ENCODE measurements at places on chromosomes 5 and 9.

DNA sequence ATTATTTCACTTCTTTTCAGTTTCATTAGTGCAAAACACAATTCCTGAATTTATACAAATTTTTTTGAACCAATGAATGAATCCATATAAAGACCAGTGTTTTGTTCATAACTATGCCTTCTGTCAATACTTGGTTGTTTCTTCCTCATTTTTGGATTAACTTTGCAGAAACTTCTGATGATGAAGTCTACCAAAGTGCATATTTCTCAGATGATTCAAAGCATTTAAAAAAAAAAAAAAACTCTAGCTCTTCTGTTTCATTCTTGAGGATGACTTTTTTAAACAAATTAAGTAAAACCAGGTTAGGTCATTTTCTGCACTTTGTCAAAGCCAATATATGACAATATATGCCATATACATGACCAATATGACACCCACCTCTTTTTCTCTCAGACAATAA lies 92.6 kb downstream of the CHSY3 start:
- no peak for DNase-seq

GRCh38 chr9:78539904-78540303 lies 243.0 kb downstream of the PSAT1 start:
- no peak for DNase-seq

DNA sequence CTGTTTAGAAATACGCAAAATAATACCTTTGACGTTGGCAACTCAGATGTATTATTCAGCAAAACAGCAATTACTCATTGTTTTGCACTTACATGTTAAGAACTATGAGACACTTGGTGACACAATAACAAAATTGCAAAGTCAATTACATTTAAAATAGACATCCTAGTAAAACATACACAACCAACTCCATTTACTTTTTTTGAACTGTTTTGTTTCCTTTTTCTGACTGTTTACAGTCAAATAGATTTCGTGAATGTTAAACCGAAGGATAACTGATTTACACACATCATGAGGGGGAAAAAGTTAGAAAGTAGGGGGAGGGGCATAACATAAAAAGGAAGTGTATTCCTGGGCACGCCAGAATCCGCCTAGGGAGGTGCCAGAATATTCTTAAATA lies 220.1 kb downstream of the MEF2C start:
- DNase-seq, result no peak

- no peak for DNase-seq
Observed at GRCh38 chr9:12670006-12670405, 23.2 kb upstream of the TYRP1 start.

DNA sequence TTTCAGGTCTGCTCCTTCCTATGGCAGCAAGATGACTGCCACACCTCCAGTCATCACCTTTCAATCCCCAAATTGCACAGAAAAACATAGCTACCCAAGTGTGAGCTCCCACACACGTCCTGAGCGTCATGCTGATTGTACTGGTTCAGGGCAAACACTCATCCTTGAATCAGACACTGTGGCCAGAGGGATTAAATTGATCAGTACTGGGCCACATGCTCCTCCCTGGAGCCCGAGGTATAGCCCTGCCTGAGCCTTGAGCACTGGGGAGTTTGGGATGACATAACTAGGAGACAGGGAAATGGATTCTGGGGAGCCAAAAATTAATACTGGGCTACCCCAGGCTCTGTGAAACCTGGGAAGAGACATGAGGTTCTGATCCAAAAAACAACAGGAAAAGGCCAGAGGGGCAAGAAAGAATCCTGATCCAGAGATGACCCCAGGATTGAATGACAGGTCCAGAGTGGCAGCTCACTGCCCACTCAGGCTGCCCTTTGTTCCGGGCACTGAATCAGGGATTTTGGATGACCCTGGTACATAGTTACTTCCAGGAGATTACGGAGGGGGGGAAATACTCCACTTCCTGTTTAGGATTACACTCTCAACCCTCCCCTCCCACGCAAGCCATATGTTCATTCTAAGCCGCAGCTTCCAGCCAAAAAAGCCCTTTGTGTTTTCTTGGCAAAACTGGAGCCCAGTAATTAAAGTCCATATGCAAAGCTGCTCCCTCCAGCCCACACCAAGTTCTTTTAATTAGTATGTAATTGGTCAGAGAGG lies 141.6 kb upstream of the SPRY4 start:
- DNase-seq, result peak; percentile 90

- no peak for DNase-seq
Observed at GRCh38 chr9:479971-480350, 265.3 kb downstream of the DOCK8 start.
